NCI-H1930 (cell line): ENCODE measurements at places on chromosomes 3 and 15.

DNA sequence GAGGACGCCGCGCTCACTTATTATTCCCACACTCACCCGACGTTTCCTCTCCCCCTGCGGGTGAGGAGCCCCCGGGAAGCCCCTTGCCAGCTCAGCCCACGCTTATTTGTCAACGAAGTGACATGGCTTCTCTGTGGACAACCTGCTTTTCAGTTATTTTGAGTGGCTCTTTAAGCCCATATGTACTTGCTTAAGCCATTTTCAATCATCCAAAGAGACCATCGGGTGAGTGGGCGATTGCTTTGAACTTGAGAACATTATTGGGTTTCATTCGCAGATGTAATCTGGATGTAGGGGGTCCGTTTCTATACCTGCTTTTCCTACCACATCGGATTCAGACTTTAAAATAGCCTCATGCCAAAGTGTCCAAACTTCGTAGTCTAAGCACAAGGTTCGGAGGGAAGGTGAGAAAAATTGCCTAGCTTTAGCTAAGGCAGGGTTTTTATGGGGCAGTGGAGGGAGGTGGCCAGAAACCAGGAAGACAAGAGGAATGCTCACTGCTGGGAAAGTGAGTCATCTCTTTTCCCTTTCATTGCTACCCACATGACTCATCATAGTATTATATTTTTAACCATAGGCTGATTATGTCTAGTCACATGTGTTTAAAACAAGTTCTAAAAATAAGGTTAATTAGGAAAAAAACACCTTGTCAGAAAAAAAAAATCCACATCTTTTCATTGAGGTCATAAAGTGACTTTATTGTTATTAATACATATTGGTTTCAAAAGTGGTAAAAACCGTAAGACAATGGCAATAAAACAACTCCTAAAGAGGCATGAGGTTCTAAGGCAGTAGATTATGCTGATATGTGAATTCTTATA, 773.1 kb upstream of the NR2F2 start:
- DNase-seq = no peak

GRCh38 chr15:28981351-28981720, 95.6 kb downstream of the APBA2 start:
- no peak for DNase-seq

DNA sequence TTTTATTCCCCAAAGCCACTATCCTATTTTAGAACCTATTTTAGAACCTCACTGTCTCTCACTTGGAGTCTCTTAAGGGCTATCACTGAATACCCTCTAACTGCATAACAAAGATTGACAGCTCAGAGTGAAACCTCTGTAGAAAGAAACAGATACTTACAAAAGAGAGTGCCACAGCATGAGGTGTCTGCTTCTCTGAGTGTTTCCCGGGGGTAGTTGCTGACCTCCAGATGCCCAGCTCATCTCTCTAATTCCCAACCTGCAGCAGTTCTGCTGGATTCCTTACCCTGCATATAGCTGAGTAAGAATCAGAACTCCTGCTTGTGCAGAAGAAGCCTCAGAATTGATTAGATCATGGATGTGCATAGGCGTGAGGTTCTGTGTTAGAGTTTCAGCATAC, 34.5 kb downstream of the P3H2 start:
- no peak for DNase-seq

DNA sequence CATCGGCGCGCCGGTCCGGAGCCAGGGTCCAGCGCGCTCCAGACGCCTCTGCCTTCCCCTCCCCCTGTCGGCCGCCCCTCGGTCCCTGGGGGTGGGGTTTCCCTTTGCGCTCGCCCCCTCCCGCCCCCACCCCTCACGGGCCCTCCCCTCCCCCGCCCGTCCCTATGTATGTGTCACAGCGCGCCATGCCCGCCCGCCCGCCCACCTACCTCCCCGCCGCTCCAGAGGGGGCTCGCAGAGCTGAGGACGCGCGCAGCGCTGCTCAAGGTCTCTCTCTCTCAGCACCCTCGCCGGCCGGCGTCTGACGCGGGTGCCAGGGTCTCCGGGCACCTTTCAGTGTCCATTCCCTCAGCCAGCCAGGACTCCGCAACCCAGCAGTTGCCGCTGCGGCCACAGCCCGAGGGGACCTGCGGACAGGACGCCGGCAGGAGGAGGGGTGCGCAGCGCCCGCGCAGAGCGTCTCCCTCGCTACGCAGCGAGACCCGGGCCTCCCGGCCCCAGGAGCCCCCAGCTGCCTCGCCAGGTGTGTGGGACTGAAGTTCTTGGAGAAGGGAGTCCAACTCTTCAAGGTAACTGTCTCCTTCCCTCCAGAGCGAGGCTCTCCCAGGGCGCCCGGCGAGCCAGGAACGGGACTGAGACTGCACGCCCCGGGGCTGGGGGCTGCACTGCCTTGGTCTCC, at the start of gene ACAN:
Gene ACAN, plus strand, starts transcription at position 196 of the 679 bp plus-strand sequence. CDS start 32,771 bp downstream, outside the sequence.
- DNase-seq = no peak

DNA sequence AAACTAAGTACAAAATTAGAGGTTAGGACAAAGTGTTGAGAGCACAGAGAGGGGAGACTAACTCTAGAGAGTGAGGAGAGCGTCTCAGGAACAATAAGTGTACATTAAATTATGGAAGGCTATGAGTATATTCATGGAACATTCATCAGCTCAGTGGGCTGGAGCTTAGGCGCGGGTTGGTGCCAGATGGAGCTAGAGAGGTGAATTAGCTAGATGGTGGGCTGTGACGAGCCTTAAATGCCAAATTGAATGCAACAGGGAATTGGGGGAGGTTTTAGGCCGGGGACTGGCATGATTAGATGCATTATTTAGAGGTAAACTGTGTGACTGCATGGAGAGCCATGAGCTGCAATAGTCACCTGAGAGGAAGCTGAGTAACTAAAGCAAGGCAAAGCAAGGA, 97.1 kb downstream of the TMEM108 start:
- DNase-seq = peak; percentile 60

DNA sequence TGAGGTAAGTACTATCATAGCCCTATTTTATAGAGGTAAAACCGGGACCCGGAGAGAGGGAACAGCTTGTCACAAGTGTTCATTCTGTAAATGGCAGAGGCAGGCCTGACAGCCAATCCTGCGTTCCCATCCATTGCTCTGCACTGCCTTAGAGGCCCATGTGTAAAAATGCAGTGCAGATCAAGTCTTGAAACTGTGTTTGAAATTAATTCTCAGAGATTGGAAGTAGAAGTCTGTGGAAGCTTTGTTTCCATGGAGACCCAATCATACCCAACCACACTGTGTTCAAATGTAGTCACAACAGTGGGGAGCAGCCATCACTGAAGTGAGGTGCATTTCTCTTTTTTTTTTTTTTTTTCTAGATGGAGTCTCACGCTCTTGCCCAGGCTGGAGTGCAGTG, 13.1 kb upstream of the DNASE1L3 start:
- no peak for DNase-seq

GRCh38 chr3:194383276-194383940, 13.9 kb upstream of the LRRC15 start:
- no peak for DNase-seq

GRCh38 chr3:196974661-196975060, 6.0 kb upstream of the PIGZ start:
- no peak for DNase-seq
